Caki2 (cell line): ENCODE measurements at places on chromosomes 1 and 21. TPM values are rescaled to one million over a fixed set of nuclear protein-coding genes. Genes with fewer than 3 reads are reported as not detected.

Gene MYOG
- not detected in 2 replicates for total RNA-seq

Gene CHD1L
- 37.3 and 40.0 TPM in 2 replicates for total RNA-seq

Gene IL12RB2
- total RNA-seq, result not detected in 2 replicates

Gene S100A14
- total RNA-seq, result not detected in 2 replicates

GRCh38 chr1:9448132-9449109, 90.8 kb upstream of the SLC25A33 start:
- DNase-seq, result peak; percentile 35

DNA sequence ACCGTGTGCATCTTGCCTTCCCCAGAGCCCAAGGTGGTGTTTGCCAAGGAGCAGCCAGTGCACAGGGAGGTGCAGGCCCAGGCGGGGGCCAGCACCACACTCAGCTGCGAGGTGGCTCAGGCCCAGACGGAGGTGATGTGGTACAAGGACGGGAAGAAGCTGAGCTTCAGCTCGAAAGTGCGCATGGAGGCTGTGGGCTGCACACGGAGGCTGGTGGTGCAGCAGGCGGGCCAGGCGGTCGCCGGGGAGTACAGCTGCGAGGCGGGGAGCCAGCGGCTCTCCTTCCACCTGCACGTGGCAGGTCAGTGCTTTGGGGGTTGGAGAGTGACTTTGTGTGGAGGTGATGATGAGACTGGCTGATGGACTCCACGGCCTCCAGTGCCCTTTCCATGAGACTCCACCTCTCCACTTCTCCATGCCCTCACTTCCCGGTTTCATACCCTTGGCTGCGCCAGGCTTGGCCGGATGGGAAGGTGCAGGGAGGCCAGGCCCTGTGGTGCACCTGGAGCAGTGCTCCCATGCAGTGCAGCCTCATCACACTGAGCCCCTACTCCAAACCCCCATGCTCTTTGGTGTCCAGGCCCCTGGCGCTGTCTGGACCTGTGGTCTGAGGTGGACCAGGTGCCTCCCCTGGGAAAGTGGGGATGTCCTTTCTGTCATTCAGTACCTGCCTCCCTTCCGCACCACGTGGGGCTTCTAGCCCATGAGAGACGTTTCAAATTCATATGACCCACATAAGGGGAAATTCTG, 49.0 kb downstream of the OBSCN start:
- DNase-seq, result no peak

- no peak for DNase-seq
Measured at GRCh38 chr1:244460197-244460596, 876 bp upstream of the CATSPERE start.

DNA sequence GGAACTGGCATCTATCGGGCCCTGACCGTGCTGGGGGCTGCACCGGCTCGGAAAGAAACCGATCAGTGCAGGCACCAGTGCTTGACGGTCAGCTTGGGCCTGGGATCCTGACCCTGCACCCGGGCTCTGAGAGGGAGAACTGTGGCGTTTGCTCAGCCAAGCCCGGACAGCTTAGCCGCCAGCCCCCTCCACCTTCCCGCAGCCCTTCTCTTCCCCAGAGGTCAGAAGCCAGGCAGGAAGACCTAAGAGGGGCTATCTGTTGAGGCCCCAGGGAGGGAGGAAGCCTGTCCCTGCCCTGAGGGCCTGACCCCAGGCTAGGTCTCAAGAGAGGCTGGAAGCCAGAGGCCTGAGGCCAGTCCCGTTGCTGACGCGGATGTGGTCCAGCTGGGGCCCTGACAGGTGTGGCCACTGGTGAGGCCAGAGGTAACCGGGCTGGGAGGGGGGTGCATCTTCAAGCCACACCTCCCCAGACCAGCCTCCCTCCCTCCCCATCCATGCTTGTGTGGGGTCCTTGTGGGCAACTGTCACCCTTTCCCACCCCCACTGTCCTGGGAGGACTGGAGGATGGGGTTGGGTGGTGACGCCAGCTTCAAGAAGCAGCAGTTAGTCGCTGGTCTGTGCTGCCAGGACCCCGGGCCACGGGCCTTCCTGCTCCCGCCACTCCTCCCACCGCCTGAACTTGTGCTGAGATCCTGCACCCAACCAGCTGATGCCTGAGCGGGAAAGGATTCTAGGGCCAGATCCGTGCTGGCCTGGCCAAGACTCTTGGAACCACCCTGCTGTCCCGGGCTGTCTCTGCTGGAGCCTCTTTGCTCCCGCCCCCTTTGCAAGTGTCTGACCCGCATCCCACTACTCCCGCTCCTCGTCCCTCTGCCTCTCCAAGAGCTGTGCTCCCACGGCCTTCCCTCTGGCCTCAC, 2.6 kb upstream of the DVL1 start:
- DNase-seq, result no peak

GRCh38 chr1:115492880-115493279, 148.9 kb upstream of the VANGL1 start:
- no peak for DNase-seq

- DNase-seq, result no peak
Measured at GRCh38 chr1:47222476-47222875, 9.5 kb downstream of the TAL1 start.

DNA sequence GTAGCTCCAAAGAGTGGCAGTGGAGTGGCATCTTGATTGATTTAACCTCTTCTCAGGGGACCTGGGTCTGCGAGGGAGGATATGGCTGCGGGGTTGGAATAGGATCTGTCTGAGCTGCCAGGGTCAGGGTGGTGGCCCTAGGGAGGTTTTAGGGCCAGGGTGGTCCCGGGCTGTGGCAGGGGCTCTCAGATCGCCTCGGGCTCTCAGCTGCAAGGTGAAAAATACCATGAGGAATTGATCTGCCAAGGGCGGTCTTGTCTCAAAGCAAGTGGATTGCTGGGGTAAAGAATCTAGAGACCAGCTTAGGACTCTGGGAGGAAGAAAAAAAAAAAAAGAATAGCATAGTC, 3.7 kb downstream of the SIM2 start:
- DNase-seq, result no peak
